ENCODE measurements at places on chromosomes 6 and 20. TPM values are rescaled to one million over a fixed set of nuclear protein-coding genes. Genes with fewer than 3 reads are reported as not detected.

- no peaks in the 10 kb centered on the region for H3K27me3 ChIP-seq
- H3K36me3 ChIP-seq: no peaks in the 10 kb centered on the region
- H3K4me1 ChIP-seq: no peaks in the 10 kb centered on the region
- H3K27ac ChIP-seq: no peak overlapping the region
- no peak overlapping the region for H3K4me3 ChIP-seq
- no peak for DNase-seq
Observed at GRCh38 chr6:105898286-105898685, 187.8 kb upstream of the PRDM1 start.

- no peak overlapping the region for H3K27ac ChIP-seq
- H3K4me3 ChIP-seq: no peak overlapping the region
- no peaks in the 10 kb centered on the region for H3K4me1 ChIP-seq
- DNase-seq: no peak
- no peaks in the 10 kb centered on the region for H3K27me3 ChIP-seq
Observed at GRCh38 chr6:119536666-119537065, 187.1 kb upstream of the MAN1A1 start.

DNA sequence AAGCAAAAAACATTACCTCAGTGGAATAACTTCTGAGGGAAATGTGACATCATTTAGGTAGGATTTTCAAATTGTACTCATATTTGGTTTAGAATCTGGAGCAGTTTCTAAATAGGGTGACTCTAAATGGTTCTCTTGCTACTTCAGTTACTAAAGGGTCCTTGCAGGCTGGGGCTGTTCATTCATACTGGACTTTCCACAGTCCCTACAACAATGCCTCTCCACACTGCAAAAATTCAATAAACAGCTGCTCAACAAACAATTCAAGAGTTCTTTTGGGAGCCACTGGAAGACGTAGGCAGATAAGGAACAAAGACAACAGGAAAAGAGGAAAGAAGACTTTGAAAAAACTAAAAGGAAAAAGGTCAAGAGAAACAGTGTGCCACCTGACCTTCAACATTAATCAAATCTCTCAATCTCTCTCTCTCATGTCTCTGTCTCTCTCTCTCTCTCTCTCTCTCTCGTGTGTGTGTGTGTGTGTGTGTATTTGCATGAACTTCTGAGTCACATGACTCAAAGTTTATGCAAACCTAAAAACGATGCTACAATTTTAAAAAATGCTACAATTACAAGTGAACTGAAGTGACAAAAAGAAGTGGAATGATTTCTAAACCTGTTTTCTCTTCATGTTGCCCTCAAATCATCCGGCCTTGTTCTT lies 14.5 kb downstream of the NOL7 start:
- H3K4me1 ChIP-seq: no peaks in the 10 kb centered on the region
- H3K4me3 ChIP-seq: no peak overlapping the region
- DNase-seq: no peak
- H3K36me3 ChIP-seq: peaks cover 86% of the 10 kb centered on the region

- no peaks in the 10 kb centered on the region for H3K36me3 ChIP-seq
- DNase-seq: no peak
- no peaks in the 10 kb centered on the region for H3K27me3 ChIP-seq
- no peak overlapping the region for H3K4me3 ChIP-seq
- peaks cover 7% of the 10 kb centered on the region for H3K4me1 ChIP-seq
- H3K27ac ChIP-seq: peak overlapping the region; percentile 16
Observed at GRCh38 chr6:87583822-87584221, 6.0 kb downstream of the RARS2 start.

DNA sequence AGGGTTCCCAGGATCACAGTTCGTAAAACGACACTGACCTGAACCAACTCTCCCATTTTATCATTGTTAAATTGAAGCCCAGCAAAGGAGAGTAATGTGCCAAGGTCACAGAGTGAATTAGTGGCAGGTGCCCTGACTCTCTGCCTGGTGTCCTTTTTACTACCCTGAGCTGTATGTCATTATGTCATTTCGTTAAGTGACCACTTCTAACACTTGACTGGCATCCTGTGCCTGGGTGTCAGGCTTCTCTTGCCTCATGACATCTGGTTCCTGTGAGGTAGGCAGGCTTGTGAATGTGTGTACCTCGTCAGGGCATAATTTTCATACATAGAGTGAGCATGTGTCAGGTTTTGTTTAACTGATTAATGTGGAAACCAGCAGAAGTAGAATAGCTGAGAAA lies 48.6 kb downstream of the RALY start:
- no peak overlapping the region for H3K27ac ChIP-seq
- H3K4me3 ChIP-seq: no peak overlapping the region
- peaks cover 55% of the 10 kb centered on the region for H3K4me1 ChIP-seq

The RNF5 gene
- total RNA-seq: 199 TPM

The VNN1 gene
- total RNA-seq: 164 TPM

The CCM2L gene
- 5.3 TPM for total RNA-seq

The OPRL1 gene
- total RNA-seq: not detected

All from Peyer's patch (tissue), 4 donors.